ENCODE measurements at places on chromosomes 2 and 18.

DNA sequence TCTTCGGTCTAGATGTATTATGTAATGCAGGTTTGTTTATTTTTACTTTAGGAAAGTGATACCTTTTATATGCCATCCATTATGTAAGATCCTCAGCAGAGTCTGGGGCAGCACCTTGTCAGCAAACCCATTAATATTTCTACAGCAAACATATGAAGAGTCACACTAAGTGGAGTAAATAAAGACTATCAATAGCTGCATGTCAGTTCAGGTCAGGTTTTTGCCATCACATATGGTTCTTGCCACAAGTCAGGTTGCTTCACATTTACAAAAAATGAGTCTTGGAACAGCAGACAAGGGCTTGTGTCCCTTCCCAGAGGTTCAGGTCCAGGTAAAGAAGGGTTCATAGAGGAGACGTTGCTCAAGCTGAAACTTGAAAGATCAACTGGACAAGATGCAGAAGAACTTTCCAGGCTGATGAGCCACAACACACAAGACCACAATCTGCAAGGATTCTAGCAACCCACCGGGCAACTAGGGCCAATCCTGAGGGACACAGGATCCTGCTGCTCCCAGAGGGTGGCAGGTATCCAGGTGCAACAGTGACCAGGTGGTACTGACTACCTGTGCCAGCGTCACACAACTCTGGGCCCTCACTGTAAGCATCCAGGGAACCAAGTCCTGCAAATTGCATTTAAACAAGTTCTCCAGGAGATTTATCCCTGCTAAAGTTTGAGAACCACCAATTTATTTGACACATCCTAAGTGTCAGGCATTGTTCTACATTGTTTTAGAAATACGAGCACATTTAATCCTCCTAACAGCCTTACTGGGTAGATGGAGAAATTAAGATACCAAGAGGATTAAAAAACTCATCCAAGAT lies 215.8 kb downstream of the ALPK2 start:
- no peaks in the 10 kb centered on the region for H3K4me1 ChIP-seq
- no peak overlapping the region for H3K4me3 ChIP-seq
- peaks cover 3% of the 10 kb centered on the region for H3K27me3 ChIP-seq
- no peak for DNase-seq
- no peaks in the 10 kb centered on the region for H3K36me3 ChIP-seq
- no peak overlapping the region for H3K27ac ChIP-seq

- no peaks in the 10 kb centered on the region for H3K4me1 ChIP-seq
- H3K4me3 ChIP-seq, result no peak overlapping the region
- H3K27ac ChIP-seq, result no peak overlapping the region
- H3K27me3 ChIP-seq, result peaks cover 2% of the 10 kb centered on the region
Observed at GRCh38 chr2:19753818-19754217, 148.0 kb downstream of the TTC32 start.

- no peak for DNase-seq
- H3K27me3 ChIP-seq, result peaks cover 38% of the 10 kb centered on the region
- H3K27ac ChIP-seq, result no peak overlapping the region
Observed at GRCh38 chr2:102141011-102141943, 1.3 kb upstream of the IL1R1 start.

DNA sequence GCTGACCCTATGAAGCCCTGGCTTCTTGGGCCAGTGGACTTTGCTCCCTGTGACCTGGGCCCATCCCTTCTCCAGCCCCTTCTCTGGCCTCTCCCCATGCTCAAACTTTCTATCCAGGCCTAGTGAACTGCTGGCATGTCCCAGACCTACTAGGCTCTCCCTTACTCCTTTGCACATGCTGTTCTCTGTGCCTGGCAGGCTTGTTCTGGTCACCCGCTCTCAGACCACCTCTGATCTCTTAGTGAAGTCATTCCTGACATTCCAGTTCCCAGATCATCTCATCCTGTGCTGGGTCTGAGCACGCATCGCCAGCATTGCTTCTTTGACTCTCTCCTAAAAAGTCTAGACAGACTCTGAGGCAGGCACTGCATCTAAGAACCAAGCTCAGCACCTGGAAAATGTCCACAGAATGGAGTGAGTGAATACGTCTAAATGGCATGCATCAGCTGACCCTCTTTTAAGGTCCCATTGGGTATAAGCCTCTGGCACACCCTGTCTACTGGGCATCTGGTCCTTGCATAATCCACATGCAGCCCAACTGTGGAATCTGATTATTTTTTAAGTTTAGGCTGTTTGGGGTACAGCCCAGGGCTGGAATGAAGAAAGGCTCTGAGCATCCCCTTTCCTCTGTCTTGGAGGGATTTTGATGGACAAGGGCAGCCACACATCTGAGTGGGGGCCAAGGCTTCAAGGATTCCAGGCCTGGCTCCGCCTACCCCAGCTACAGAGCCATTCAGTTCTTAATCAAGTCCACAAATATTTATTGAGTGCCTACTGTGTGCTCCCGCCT lies 130.6 kb upstream of the HAAO start:
- H3K27ac ChIP-seq, result no peak overlapping the region
- H3K27me3 ChIP-seq, result peaks cover 3% of the 10 kb centered on the region
- H3K4me3 ChIP-seq, result no peak overlapping the region
- no peak for DNase-seq

GRCh38 chr2:201258666-201259615 lies 1.4 kb upstream of the CASP8 start:
- H3K27ac ChIP-seq, result peak overlapping the region; percentile 99
- H3K4me3 ChIP-seq, result peak overlapping the region; percentile 88
- DNase-seq, result peak; percentile 3
- peaks cover 32% of the 10 kb centered on the region for H3K36me3 ChIP-seq

DNA sequence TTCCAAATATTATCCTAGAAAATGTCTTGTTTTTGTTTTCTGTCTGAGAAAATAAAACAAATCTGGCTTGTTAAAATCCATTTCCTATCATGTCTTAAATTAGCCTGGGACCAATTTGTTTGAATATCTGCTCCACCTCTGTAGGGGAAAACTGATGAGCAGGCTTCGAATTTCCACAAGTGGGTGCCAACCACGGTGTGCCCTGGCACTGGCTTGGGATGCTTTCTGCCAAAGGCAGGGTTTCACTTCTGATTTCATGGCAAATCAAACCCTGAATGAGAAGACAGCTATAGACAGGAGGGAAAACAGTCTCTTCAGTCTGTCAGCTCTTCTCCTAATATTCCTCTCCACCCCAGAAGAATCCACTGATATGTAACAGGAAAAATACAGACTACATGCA lies 33.7 kb upstream of the STAT4 start:
- H3K4me1 ChIP-seq, result peaks cover 17% of the 10 kb centered on the region
- no peaks in the 10 kb centered on the region for H3K27me3 ChIP-seq
- no peak for DNase-seq
- no peak overlapping the region for H3K4me3 ChIP-seq

GRCh38 chr2:68475110-68475509 lies 7.7 kb downstream of the APLF start:
- DNase-seq, result no peak
- H3K27ac ChIP-seq, result no peak overlapping the region
- no peak overlapping the region for H3K4me3 ChIP-seq

DNA sequence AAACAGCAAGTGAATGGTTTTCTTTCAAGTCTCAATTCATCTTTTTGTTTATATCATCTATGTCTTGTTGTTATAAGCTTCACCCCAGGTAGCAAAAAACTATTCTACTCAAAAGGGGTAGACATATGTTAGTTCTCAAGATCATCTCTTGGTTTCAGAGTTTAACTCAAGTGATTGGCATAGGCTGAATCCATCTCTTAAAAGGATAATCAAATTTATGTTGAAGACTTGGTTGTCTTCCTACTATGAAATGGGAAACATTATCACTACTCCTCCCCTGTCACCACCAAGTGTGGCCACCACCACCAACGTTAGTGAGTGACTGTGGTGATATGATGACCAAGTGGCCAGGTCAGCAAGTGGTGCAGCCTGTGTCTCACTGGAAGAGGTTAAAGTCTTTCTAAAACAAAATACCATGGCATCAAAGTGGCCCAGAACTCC lies 1.5 kb downstream of the IL1B start:
- H3K27me3 ChIP-seq, result peaks cover 17% of the 10 kb centered on the region
- H3K27ac ChIP-seq, result no peak overlapping the region
- DNase-seq, result no peak
- H3K36me3 ChIP-seq, result no peaks in the 10 kb centered on the region
- no peak overlapping the region for H3K4me3 ChIP-seq
- no peaks in the 10 kb centered on the region for H3K4me1 ChIP-seq

GRCh38 chr18:52394602-52395001 lies 54.6 kb downstream of the DCC start:
- H3K27ac ChIP-seq, result no peak overlapping the region
- DNase-seq, result no peak
- no peaks in the 10 kb centered on the region for H3K36me3 ChIP-seq
- no peak overlapping the region for H3K4me3 ChIP-seq
- H3K27me3 ChIP-seq, result no peaks in the 10 kb centered on the region
- no peaks in the 10 kb centered on the region for H3K4me1 ChIP-seq

GRCh38 chr2:159157361-159158209 lies 128.9 kb downstream of the WDSUB1 start:
- H3K4me1 ChIP-seq, result peaks cover 11% of the 10 kb centered on the region
- DNase-seq, result no peak
- no peak overlapping the region for H3K4me3 ChIP-seq
- no peak overlapping the region for H3K27ac ChIP-seq

Data from T-helper 2 cell treated with Interferon-gamma antibody and Interleukin-4, amounts not matched to agents 5 μg/mL and 100 μg/mL, for 36 hours (primary cell).